Activated CD4-positive, alpha-beta memory T cell treated with anti-CD3 and anti-CD28 coated beads for 36 hours (primary cell): ENCODE measurements at places on chromosomes 7 and 10. TPM values are rescaled to one million over a fixed set of nuclear protein-coding genes. Genes with fewer than 3 reads are reported as not detected.

The GPR141 gene
- not detected for total RNA-seq

The JAKMIP3 gene
- 0.77 TPM for total RNA-seq

The OR6V1 gene
- total RNA-seq: not detected

GRCh38 chr7:141144921-141145629 lies 71.2 kb downstream of the TMEM178B start:
- H3K4me3 ChIP-seq: no peak overlapping the region
- DNase-seq: no peak
- no peaks in the 10 kb centered on the region for H3K36me3 ChIP-seq
- H3K27me3 ChIP-seq: no peaks in the 10 kb centered on the region
- no peaks in the 10 kb centered on the region for H3K4me1 ChIP-seq
- no peak overlapping the region for H3K27ac ChIP-seq

DNA sequence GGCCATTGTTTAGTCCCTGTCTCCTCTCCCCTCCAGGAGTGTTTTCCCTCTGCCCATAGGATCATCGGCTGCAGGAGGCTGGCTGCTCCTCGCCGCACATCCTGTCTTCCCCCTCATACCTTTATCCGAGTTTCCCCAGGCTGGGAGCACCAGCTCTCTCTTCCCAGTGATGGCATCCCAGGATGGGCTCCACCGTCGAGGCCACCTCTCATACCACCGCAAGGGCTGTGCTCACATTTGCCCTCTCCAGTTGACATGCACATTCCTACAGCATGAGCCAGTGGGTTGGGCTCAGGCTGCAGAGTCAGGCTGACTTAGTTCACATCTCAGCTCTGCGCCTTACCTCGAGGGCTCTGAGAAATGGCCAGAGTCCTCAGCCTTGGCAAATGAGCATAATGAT lies 12.1 kb downstream of the HKDC1 start:
- peaks cover 47% of the 10 kb centered on the region for H3K4me1 ChIP-seq
- no peak for DNase-seq
- no peaks in the 10 kb centered on the region for H3K36me3 ChIP-seq
- no peak overlapping the region for H3K4me3 ChIP-seq
- no peaks in the 10 kb centered on the region for H3K27me3 ChIP-seq

DNA sequence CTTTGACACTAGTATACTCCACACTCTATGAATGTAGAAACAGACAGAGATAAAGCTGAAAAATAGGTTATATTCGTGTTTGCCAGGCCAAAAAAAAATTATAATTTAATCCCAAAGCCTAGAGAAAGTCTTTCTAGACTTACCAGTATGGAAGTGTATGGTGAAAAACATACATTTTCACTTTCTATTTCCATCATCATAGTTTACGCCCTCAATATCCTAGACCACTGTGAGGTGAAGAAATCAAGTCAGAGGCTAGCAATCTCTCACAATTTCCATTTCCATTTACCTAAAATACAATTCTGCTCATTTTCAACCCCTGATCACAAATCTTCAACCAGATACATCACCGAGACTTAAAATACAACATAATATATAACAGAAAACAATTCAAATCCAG lies 16.2 kb downstream of the GPR22 start:
- no peak overlapping the region for H3K27ac ChIP-seq
- H3K27me3 ChIP-seq: no peaks in the 10 kb centered on the region
- DNase-seq: no peak
- no peak overlapping the region for H3K4me3 ChIP-seq
- no peaks in the 10 kb centered on the region for H3K36me3 ChIP-seq

DNA sequence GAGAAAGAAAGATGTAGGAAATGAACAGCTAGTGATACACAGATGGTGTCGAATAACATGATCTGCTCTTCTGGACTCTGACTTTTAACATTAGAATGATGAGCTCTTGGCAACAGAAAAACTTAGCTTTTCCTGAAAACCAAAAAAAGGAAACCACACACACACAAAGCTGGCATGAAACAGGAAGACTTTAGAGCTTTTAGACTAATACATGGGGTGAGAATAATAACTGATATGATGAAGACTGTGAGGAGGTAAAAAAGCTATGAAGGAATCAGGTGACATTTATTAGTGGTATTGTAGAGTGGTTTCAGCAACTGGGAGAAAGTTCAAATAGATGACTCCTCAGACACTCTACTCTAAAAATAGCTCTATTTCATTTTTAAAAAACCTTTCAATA lies 491.9 kb downstream of the PARD3 start:
- H3K4me3 ChIP-seq: no peak overlapping the region
- no peaks in the 10 kb centered on the region for H3K4me1 ChIP-seq
- DNase-seq: no peak
- H3K36me3 ChIP-seq: no peaks in the 10 kb centered on the region

DNA sequence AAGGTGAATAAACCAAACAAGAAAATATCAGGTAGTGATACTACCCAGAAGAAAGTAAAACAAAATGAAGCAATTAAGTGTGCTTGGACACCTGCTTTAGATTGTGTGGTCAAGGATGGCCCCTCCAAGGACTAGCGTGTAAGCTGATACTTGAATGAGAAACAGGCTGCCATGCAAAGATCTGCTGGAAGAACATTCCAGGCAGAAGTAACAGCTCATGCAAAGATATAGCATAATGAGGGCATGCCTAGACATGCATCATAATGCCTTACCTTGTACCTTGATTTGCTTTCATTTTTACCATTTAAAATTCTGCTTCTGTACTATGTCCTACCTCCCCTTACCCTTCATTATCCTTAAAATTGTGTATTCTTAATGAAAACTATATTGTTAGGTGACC lies 74.8 kb upstream of the HDAC9 start:
- H3K36me3 ChIP-seq: no peaks in the 10 kb centered on the region
- peaks cover 1% of the 10 kb centered on the region for H3K27me3 ChIP-seq
- H3K4me1 ChIP-seq: no peaks in the 10 kb centered on the region
- no peak overlapping the region for H3K4me3 ChIP-seq

DNA sequence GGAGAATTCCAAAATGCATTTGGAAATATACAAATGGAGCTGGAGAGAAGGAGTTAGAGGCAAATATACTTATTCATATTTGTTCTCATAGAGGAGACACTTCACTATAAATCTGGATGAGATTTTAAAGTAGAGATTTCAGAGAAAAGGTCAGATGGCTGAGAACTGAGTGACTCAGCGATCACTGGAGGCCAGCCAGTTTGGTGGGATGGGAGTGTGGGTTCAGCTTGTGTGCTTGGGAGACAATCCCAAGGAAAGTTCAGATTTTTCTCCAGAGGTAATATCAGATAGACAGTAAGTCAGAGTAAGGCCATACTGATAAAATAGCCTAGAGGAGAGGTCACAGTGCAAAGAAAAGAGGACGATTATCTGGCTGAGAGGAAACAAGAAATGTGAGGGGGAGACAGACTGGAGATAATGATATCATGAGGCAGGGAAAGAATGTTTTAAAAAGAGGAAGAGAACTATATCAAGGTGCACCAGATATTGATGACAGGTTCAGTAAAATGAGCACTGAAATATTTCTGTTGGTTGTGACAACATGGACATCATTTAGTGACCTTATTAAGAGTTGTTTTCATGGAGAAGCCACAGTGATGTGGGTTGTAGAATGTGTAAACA lies 67.0 kb downstream of the MDFIC start:
- peaks cover 45% of the 10 kb centered on the region for H3K4me1 ChIP-seq
- DNase-seq: no peak
- H3K4me3 ChIP-seq: no peak overlapping the region
- no peak overlapping the region for H3K27ac ChIP-seq
- peaks cover 38% of the 10 kb centered on the region for H3K36me3 ChIP-seq
- no peaks in the 10 kb centered on the region for H3K27me3 ChIP-seq

- peaks cover 61% of the 10 kb centered on the region for H3K4me1 ChIP-seq
- peak overlapping the region; percentile 93 for H3K4me3 ChIP-seq
These were observed 84.6 kb upstream of the PDGFA start for GRCh38 chr7:604001-604883.

- peaks cover 8% of the 10 kb centered on the region for H3K4me1 ChIP-seq
- H3K27me3 ChIP-seq: peaks cover 11% of the 10 kb centered on the region
- no peaks in the 10 kb centered on the region for H3K36me3 ChIP-seq
- DNase-seq: no peak
These were observed 61.2 kb downstream of the CHST3 start for GRCh38 chr10:72025400-72025799.

GRCh38 chr10:116744885-116745284 lies 2.5 kb upstream of the HSPA12A start:
- no peak overlapping the region for H3K27ac ChIP-seq
- no peaks in the 10 kb centered on the region for H3K4me1 ChIP-seq
- no peak overlapping the region for H3K4me3 ChIP-seq
- peaks cover 50% of the 10 kb centered on the region for H3K27me3 ChIP-seq
- no peak for DNase-seq
- no peaks in the 10 kb centered on the region for H3K36me3 ChIP-seq
